ENCODE measurements at places on chromosomes 6 and 20.

- no peak for DNase-seq
These were observed 55.0 kb upstream of the PCSK2 start for GRCh38 chr20:17171746-17172280.

GRCh38 chr20:891058-891705 is 25.0 kb downstream of the ANGPT4 start:
- DNase-seq = no peak

DNA sequence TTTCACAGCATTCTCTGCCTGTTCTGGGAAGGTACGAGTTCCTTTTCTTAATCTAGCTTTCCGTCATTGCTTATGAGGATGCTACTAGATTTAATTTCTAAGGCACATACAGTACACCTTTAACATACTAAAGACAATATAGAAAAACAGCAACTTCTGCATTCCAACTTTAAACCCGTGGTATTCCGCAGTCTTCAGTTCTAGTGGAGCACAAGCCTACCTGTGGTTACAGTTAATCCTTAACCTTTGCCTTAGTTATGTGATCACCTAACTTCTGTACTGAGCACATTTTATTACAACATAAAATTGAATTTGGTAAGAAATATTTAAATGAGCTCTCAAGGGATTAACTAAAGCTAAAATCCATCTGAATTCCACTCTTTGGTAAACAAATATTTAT is 289.5 kb downstream of the BTBD9 start:
- DNase-seq = no peak

- DNase-seq = no peak
These were observed 761.2 kb downstream of the TENT5A start for GRCh38 chr6:80991316-80991715.

- no peak for DNase-seq
These were observed 15.5 kb downstream of the MRPS18A start for GRCh38 chr6:43671801-43672690.

DNA sequence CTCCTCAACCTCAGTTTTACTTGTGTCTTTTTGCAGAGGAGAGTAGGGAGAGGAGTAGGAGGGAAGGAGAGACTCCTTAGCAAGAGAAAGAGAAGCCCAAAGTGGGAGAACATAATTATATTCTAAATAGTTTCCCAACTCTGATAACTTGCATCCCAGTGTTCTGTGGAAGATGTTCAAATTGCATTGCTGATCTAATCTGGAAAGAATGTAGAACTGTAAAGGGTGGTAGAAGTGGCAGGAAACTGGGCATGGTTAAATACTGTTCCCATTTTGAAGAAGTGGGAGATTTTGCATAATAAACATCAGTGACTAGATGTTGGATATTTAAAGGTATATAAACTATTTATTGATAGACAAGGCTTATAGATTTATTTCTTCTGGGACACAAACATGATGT is 42.6 kb upstream of the HMGN3 start:
- no peak for DNase-seq

Measured in stimulated activated CD4-positive, alpha-beta T cell treated with anti-CD3 and anti-CD28 coated beads, Interleukin-12 subunit alpha, Interleukin-12 subunit beta, amount 100 ng/mL, for 24 hours (primary cell).